ENCODE measurements at places on chromosomes 1 and 21.

- H3K27me3 ChIP-seq = peaks cover 2% of the 10 kb centered on the region
- H3K36me3 ChIP-seq = no peaks in the 10 kb centered on the region
- H3K4me1 ChIP-seq = peaks cover 29% of the 10 kb centered on the region
- H3K4me3 ChIP-seq = no peak overlapping the region
- DNase-seq = peak; percentile 92
Measured at GRCh38 chr1:107076841-107077240, 20.4 kb downstream of the PRMT6 start.

DNA sequence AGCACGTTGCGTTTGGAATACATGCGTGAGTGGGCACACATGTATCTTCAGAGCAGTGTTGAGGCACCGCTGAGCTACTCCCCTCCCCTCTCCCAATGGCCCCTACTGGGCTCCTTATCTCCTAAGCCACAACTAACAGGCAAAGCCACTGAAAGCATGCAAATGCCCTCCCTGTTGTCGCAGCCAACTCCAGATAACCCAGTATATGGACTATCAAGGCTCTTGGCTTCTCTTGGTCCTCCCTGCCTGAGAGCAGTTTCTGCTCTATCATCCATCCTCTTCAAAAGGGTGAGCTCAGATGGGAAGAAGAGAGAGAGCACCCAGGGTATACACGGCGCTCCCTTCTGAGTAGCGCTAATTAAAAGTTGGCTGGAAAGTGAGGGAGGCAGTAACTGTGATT lies 58.5 kb upstream of the CNTN2 start:
- no peak for DNase-seq
- H3K4me3 ChIP-seq = no peak overlapping the region
- no peak overlapping the region for H3K27ac ChIP-seq

- H3K4me3 ChIP-seq = no peak overlapping the region
- H3K27me3 ChIP-seq = peaks cover 4% of the 10 kb centered on the region
- H3K27ac ChIP-seq = no peak overlapping the region
Measured at GRCh38 chr1:114831276-114831994, 23.2 kb upstream of the SYCP1 start.

DNA sequence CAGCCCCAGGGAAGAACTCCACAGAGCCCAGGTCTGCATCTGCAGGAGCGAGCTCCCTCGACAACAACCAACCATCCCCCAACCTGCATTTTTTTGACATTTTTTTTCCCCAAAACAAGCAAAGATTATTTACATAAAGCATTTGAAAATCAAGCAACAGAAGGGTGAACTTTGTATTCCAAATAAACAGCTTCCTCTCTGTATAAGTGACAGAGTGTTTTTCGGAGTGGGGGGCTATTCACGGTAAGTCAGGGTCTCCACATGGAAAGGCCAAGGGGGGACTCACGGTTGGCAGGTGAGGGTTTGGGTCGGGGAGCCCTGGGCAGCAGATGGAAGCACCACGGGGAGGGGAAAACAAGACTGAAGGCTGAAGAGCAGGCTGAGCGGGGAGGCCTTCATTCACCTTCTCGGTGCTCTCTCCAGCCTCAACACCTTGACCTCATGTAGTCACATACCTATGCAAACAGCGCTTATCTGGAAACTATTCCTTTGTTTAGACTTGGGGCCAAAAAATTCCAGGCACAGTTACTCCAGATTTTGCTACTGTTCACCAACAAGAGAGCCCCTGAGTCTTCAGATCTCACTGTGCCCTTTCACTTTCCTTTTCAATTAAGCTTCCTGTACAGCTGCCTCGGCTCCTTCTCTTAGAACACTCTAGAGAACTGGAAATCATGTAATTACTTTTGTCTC lies 27.6 kb downstream of the C2CD2 start:
- no peak for DNase-seq
- peak overlapping the region; percentile 70 for H3K4me3 ChIP-seq
- peaks cover 37% of the 10 kb centered on the region for H3K4me1 ChIP-seq
- H3K36me3 ChIP-seq = no peaks in the 10 kb centered on the region
- peak overlapping the region; percentile 74 for H3K27ac ChIP-seq
- H3K27me3 ChIP-seq = no peaks in the 10 kb centered on the region
